Lower lobe of right lung (tissue), 2 donors: ENCODE measurements at places on chromosomes 1 and 21. TPM values are rescaled to one million over a fixed set of nuclear protein-coding genes. Genes with fewer than 3 reads are reported as not detected.

GRCh38 chr1:210633636-210634035 lies 304.9 kb downstream of the HHAT start:
- no peak for DNase-seq

KRTAP19-3 gene
- total RNA-seq = not detected

DNA sequence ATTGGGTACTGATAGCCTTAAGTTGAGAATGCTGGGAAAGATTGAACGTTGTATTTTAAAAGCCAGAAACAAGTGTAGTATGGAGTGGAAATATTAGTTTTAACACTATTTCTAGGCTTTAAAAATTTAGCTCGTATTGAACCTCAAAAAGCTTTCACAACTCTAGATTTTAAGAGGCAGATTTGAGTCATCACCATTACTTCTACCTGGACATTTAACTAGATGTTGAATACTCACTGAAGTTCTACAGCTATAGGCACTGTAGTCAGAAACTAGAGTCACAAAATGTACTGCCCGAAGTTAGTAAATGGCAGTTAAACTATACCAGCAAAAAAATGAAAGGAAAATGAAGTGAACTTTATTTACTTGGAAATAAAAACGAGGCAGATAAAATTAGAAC lies 96.5 kb downstream of the NEK7 start:
- no peak for DNase-seq

KCNJ15 gene
- 62.7 TPM for total RNA-seq

AMY2A gene
- total RNA-seq = not detected

NRIP1 gene
- total RNA-seq = 60.0 TPM

LRRIQ3 gene
- 0.65 TPM for total RNA-seq
